ENCODE measurements at places on chromosomes 5 and 9. TPM values are rescaled to one million over a fixed set of nuclear protein-coding genes. Genes with fewer than 3 reads are reported as not detected.

GRCh38 chr5:116944183-116944582 lies 369.6 kb upstream of the SEMA6A start:
- H3K4me1 ChIP-seq: no peaks in the 10 kb centered on the region
- H3K27ac ChIP-seq: no peak overlapping the region
- H3K27me3 ChIP-seq: no peaks in the 10 kb centered on the region
- H3K4me3 ChIP-seq: no peak overlapping the region

- no peaks in the 10 kb centered on the region for H3K36me3 ChIP-seq
- H3K4me1 ChIP-seq: no peaks in the 10 kb centered on the region
- no peak for DNase-seq
- H3K4me3 ChIP-seq: no peak overlapping the region
- no peaks in the 10 kb centered on the region for H3K27me3 ChIP-seq
These were observed 37.8 kb downstream of the MOCS2 start for GRCh38 chr5:53071738-53072137.

C8G gene
- total RNA-seq: 0.32 TPM

- no peaks in the 10 kb centered on the region for H3K27me3 ChIP-seq
- H3K4me3 ChIP-seq: no peak overlapping the region
- H3K36me3 ChIP-seq: no peaks in the 10 kb centered on the region
These were observed 9.9 kb upstream of the B4GALT1 start for GRCh38 chr9:33177086-33177485.

CER1 gene
- not detected for total RNA-seq

GRCh38 chr9:99430301-99430700 lies 208.2 kb downstream of the SEC61B start:
- no peaks in the 10 kb centered on the region for H3K27me3 ChIP-seq
- no peaks in the 10 kb centered on the region for H3K36me3 ChIP-seq
- H3K4me3 ChIP-seq: no peak overlapping the region
- DNase-seq: no peak
- no peaks in the 10 kb centered on the region for H3K4me1 ChIP-seq

GRCh38 chr9:613771-614347 lies 227.6 kb upstream of the DMRT1 start:
- peak overlapping the region; percentile 64 for H3K27ac ChIP-seq
- peaks cover 16% of the 10 kb centered on the region for H3K4me1 ChIP-seq
- DNase-seq: peak; percentile 79
- H3K36me3 ChIP-seq: no peaks in the 10 kb centered on the region

Data from pancreas (tissue), 10 donors.